T-helper 1 cell (primary cell): ENCODE measurements at places on chromosomes 6 and 20.

DNA sequence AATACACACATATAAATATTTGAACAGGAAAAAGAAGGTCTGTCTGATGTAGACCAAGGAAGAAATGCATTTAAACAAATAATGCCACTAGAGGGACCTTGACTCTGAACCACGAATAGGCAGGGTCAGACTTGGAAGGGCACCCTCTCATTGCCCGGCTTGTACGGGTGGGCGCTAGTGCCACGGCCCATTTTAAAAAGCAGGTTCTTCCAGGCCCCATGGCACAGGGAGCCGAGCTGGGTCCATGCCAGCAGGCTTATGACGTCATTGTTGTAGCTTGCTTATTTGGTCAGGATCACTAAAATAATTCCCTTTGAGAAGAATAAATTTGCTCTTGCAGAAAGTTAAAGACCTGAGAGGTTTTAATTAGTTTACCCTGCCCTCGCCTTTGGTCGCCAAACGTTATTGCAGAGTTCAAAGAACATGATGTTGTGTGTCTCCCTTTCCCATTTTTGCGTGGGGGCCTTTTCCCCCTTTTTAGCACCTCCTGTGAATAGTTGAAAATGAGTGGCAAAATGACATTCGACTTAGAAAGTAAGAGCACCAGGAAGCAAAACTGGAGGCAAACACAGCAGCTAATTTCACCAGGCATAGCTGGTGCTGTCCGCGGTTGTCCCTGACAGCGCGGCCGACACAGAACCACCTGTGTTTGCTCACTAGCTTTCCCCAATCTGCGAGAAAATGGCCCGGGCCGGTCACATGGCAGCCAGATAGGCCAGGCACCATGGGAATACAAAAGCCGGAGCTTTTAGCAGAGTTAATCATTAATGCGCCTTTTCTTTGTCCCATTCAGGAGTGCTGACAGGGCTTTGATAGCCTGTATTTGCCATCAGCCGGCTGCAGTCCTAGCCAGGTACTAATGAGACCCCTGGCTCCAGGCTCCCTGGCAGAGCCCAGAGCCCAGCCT, 93.8 kb downstream of the FOXA2 start:
- DNase-seq, result no peak

DNA sequence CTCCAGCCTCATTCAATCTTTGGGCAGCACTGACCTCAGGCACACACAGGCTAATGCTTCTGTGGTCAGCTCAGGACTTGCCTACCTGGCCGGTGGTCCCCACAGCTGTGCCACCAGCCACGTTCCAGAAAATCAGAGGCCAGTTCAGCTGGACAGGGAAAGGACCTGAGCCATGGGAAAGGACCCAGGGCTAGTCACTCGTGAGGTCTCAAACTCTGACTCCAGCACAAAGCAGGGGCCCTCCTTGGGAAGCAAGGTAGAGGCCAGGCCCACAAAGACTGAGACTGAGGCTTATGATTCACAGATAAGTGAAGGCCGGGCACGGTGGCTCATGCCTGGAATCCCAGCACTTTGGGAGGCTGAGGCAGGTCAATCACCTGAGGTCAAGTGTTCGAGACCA, 22.4 kb upstream of the HELZ2 start:
- no peak for DNase-seq

- no peak for DNase-seq
Measured at GRCh38 chr6:21213492-21213891, 380.1 kb upstream of the SOX4 start.

DNA sequence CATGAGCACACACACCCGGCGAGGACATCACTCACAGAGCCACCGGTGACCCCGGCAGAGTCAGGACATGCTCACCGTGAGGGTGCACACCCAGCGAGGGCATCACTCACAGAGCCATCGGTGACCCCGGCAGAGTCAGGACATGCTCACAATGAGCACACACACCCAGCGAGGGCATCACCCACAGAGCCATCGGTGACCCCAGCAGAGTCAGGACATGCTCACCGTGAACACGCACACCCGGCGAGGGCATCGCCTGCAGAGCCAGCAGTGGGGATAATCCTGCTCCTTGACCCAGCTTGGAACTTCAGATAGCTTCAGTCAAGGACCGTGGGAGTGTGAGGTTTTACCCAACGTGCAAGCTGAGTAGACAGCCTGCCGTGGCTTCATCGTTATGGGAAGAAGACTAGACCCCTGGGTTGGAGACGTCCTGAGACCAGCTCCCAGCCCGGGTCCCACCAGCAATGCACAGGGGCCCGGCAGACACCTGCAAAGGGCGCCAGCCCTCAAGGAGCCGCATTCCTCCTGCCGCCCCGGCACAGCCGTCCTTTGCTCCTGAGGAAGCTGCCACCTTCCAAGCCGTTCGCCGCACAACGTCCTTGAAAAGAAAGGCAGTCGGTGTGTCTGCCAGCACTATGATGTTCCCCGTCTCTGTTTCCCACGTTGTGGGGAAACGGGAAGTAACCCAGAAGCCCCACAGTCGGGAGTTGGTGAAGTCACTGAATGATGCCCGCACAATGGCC, 192.3 kb downstream of the DLL1 start:
- DNase-seq, result no peak

- DNase-seq, result no peak
Measured at GRCh38 chr20:6605055-6605935, 162.2 kb upstream of the BMP2 start.

GRCh38 chr20:51643390-51643789, 100.9 kb upstream of the NFATC2 start:
- DNase-seq, result no peak

GRCh38 chr6:149717255-149717587, 680 bp downstream of the LATS1 start:
- DNase-seq, result no peak

GRCh38 chr6:26536571-26537159, 1.5 kb upstream of the HMGN4 start:
- DNase-seq, result no peak
